ENCODE measurements at places on chromosomes 16 and 17.

- DNase-seq, result no peak
Observed at GRCh38 chr16:886084-886543, 84.7 kb downstream of the LMF1 start.

DNA sequence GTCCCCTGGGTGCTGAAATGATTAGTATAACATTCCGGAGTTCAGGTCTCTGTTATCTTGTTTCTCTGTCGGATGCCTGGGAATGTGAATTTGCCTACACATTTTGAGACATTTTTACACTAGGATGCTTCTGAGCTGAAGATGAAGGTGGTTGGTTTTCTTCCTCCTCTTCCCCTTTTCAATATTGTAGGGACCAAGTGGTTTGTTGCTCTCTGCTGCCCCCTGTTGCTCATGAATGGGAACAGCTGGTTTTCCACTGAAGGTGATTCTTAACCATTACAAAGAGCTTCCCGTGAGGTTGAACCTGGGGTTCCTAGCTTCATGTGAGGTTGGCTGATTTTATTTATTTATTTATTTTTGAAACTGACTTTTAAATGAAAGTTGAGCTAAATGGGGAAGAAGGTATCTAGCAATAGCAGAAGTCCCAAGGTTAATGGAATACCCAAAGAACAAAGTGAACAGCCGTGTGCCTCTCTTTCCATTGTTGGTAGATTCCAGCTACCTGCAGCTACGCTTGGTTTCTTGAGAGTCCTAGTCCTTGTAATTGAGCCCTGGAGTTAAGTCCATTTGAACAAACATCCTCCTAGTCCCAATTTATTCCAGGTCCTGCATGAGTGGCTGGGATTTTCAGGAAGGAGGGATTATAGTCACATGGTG, 983.9 kb upstream of the EEF2KMT start:
- DNase-seq, result no peak

GRCh38 chr17:39742856-39743436, 5.2 kb downstream of the GRB7 start:
- DNase-seq, result no peak

GRCh38 chr17:34991606-34992005, 11.3 kb downstream of the LIG3 start:
- no peak for DNase-seq

DNA sequence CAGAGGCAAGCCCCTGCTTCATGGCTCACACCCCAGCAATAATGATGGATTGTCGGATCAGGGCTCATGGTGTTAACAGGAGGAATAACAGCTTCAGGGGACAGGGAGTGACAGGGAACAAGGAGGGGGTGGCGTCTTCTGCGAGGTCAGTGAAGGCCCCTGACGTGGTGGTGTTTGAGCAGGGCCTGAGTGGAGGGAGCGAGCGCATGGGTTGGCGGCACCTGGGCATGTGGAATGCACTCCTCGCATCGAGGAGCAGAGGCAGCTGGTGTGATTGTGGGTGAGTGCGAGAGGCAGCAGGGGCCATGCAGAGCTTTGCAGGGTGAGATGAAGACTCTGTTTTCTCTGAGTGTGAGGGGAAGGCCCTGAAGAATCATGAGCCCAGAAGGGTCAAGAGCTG, 33.3 kb downstream of the CLUAP1 start:
- no peak for DNase-seq

All from T-helper 9 cell (primary cell).